NCI-H187 (cell line): ENCODE measurements at places on chromosomes 1 and 21.

- DNase-seq = no peak
Measured at GRCh38 chr1:192564099-192564498, 11.5 kb upstream of the RGS1 start.

DNA sequence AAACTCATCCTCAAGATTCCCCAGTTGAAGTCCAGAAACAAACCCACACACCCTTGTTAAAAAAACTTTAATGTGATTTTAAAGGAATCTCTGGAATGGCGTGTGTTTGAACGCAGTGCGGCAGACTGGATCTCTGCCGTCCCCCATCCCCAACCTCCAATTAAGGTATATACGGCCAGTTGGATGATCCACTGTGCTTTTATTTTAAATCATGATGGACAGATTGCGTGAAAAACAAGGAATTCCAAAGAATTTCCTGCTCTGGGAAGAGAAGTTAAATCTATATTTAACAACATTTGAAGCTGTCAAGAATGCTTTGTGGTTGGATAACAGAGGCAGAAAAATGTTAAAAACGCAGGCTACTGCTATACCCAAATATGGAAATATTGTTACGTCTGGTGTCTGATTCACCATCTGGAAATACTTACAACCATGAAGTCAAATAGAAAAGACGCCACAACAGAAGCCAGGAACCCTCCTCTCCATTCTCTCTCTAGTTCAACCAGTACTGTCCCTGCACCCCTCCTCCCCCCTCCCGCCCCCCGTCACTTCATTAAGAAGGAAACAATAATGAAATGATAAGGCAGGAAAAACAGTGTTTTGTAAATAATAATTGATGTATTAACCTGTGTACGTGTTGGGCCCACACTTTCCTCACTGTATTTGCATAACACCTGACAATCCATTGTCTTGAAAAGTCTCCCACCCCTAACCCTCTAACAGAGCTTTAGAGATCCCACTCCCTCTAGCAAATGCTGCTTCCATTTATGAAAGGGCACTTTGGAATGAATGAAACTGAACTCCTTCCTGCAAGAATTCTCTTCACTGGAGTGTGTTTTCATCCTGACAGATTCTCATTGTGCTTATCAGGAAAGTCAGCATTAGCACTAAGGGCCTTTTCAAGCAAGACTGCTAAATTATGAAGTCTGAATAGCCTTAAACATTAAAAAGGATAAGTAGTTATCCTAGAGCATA lies 2.0 kb upstream of the CCN1 start:
- DNase-seq = no peak

- no peak for DNase-seq
Measured at GRCh38 chr1:78141531-78142231, 95.9 kb downstream of the GIPC2 start.

GRCh38 chr1:52904927-52905698 lies 16.4 kb downstream of the ECHDC2 start:
- no peak for DNase-seq

GRCh38 chr1:224804220-224804619 lies 125.3 kb upstream of the DNAH14 start:
- DNase-seq = no peak

- DNase-seq = no peak
Measured at GRCh38 chr21:38384675-38385426, 113.4 kb downstream of the ERG start.

GRCh38 chr1:23816906-23817305 lies 8.3 kb downstream of the HMGCL start:
- no peak for DNase-seq

DNA sequence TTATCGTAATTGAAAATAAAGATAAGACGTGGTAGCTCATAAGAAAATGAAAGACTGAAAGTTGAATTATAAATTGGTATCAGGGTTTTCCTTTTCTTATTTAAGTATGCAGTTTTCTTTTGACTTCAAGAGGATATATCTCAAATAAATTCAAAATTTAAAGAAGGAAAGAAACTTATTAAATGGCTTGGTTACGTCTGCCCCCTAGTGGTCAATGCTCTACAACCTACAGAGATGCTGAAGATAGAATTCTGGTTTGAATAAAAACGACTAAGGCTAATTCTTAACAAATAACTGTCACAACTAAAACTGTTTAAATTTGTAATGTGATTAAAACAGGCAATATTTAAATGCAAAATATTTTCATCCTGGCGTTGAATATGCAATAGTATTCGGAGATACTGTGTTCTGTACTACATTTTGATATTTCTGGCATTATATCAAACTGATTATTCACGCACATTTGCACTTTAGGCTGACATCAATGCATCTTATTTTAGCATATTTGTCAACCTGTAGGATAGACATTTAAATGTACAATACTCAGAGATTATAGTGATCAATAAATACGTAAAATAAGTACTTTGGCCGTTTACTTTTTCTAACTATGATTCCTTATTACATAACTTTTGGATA lies 26.8 kb downstream of the IFI44 start:
- no peak for DNase-seq

DNA sequence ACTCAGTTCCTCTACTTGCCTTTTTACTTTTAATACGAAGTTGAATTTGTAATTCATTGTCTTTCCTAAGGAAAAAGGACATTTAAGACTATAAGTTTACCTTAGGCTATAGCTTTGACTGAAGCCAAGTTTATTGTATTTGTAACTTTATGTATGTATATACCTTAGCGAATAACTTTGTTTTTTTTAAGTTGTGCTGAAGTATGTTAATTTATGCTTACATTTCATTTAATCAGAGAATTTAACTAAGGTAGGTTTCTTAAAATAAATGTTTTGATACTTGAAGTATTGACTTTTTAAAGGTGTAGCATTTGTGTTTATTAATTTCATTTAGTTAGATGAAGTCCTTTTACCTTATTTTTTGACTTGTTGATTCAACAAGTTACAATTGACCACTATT lies 55.2 kb upstream of the TPTE start:
- DNase-seq = no peak

GRCh38 chr1:182671750-182672486 lies 12.5 kb downstream of the RGS8 start:
- DNase-seq = peak; percentile 72

DNA sequence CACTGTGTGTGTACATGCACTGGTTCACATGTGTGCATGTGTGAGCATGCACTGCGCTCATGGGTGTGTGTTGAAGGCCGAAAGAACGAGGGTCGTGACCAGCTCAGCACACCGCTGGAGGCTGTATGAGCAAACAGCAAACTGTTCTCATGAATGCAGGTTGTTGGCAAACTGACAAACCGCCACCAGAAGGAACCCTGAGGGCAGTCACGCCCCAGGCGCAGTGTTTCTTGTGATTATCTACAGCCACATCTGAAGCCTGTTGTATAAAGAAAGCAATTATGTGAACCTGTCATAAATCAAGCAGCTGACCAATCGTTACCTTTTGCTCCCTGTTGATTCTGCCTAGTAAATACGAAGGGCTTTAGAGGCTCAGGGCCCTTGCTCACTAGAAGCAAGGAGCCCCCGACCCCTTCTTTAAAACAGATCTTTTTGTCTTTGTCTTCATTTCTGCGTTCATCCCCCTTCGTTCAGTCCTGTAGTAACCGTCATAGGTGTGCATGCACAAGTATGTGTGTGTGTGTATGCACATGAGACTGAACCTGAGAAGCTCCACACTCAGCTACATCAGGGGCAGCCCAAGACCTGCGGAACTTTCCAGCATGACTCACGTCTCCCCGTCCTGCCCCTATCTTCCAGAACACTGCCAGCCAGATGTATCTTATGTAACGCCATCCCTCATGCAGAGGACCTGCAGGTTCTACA lies 16.8 kb upstream of the RIPK4 start:
- no peak for DNase-seq

- no peak for DNase-seq
Measured at GRCh38 chr1:30942326-30942963, 33.9 kb upstream of the SDC3 start.

DNA sequence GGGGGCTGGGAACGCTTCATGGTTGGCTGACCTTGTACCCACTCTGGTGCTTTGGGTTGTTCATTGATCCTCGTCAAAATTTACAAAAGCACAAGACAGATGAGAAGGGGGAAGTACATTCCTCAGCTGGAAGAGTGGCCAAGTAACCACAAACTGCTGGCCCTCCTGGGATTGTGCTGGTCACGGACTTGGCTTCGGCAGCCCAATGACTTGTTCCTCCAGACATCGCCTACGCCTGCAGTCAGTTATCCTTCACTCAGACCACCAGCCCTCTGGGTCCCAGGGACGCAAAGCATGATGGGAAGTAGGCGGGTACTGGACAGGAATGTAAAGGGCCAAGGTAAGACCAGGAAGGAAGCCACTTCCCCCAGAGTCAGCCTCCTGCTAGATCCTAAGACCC lies 53.1 kb downstream of the LMX1A start:
- DNase-seq = no peak

GRCh38 chr1:246417152-246417812 lies 89.8 kb downstream of the SMYD3 start:
- DNase-seq = no peak

DNA sequence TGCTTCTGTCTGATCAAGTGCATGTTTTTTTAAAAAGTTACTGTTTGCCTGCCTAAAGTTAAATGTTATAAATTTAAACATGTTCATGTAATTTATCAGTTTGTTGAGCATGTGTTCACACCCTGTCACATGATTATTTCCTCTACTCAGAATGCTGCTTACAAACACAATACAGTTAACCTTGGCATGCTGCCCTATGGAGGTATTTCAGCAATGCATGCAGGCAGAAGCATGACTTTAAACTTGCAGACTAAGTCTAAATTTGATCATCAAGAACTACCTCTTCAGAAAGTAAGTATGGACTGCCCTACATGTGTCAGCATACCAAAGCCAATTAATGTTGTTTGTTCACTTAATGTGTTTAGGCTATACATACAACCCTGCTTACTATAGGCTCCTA lies 161.6 kb downstream of the LRRC40 start:
- no peak for DNase-seq

DNA sequence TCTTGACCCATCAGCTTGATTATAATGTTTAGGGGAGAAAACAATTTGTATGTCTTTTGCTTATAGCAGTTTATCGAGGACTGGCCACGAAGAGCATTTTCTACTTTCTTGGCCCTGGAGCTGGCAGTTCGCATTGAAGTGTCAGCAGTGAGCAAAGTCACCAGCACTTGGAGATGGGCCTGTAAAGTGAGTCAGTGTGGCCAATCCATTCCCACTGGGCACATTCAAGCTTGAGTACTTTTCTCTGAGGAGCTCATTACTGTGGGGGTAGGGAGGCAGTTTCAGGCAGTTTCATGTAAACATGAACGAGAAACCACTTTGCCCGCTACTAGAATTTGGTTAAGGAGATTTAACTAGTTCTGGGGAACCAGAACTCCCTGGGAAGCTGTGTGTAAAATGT lies 164.8 kb downstream of the PRDM2 start:
- no peak for DNase-seq

- no peak for DNase-seq
Measured at GRCh38 chr1:111603979-111604378, 15.6 kb upstream of the RAP1A start.

- no peak for DNase-seq
Measured at GRCh38 chr1:243973169-243973568, 77.9 kb upstream of the ZBTB18 start.

- DNase-seq = no peak
Measured at GRCh38 chr1:177755851-177756560, 213.9 kb downstream of the SEC16B start.

- no peak for DNase-seq
Measured at GRCh38 chr1:21082073-21082472, 94.6 kb downstream of the EIF4G3 start.

GRCh38 chr1:241499910-241500309 lies 19.6 kb downstream of the FH start:
- DNase-seq = no peak

DNA sequence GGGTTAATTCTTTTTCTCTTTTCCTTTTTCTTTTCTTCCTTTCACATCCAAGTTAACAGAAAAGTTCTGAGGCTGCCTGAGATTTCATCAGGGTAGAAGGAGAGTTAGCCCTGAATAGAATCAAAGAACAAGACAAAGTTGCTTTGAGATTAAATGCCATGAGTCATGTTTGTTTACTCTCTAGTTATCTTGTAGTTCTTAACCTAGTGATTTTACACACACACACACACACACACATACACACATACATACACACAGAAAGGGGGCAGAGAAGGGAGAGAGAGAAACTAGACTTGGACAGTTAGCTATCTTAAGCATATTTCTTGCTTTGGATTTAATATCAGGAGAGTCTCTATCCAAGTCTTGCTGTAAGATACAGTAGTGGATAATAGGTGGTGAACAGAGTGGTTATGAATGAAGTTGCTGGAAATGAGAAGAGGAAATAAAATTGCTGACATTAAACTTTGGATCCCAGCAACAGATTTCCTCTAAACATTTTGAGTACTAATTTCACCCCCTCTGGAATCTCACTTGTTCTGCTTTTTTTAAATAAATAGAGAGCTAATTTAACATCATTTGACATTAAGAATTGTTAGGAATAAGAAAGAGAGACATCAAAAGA lies 19.9 kb downstream of the PLA2G4A start:
- DNase-seq = no peak

- no peak for DNase-seq
Measured at GRCh38 chr1:109625176-109625575, 5.5 kb downstream of the AMPD2 start.

DNA sequence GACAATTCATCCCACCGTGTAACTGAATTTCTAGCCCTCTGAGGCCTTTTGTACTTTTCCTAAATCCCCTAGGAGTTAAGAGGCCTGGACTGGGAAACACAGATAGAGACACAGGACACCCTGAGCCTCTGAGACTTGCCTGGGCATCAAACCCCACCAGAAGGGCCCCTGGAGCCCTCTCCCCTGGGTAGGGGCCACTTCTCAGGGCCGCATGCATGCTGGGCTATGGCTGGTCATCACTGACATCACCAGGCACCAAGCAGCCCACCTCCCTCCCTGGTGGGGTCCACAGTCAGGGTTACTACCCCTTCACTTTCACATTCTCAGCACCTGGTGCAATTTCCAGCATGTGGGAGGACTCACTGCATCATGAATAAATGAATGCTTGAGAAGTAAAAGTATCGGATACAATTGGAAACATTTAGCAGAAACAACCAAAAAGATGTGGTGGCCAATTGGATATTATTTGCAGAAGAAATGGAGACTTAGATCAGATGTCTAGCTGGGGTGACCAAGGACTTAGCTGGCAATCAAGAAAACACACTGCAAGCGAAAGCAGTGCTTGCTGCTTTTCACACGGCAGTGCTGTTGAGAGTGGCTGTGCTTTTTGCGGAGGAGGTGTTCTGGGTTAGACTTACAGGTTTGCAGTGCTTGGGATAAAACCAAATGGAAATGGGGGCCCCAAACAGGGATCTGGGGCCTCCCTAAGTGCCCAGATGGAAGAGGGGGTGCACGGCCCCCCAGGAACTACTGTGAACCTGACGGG lies 950 bp upstream of the KRTAP10-7 start:
- no peak for DNase-seq

GRCh38 chr1:38111589-38111988 lies 65.0 kb upstream of the POU3F1 start:
- DNase-seq = no peak

DNA sequence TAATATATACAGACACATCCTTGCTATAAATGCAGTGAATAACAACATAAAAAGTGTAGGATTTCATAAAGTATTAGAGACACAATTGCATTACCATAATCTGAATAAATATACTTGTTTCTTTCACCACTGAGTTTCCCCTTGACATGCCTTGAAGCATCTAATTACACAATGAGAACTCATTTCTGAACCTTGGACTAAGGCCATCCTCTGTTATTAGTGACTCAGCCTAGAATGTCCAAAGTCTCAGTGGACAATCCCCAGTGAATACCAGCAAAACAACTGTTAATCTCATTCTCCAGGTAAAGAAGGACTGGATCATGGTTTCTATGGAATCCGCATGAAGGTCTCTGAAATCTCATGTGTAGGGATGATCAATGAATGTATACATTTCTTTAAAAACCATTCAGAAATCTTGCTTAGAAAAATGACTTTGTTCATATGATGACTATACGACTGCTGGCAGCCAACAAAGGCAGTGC lies at the start of gene OR2L5:
Gene OR2L5 (plus strand): TSS at position 432 of the 482 bp plus-strand sequence. CDS start 8,288 bp downstream, outside the sequence.
- DNase-seq = no peak
